ENCODE measurements at places on chromosomes 12 and 14. TPM values are rescaled to one million over a fixed set of nuclear protein-coding genes. Genes with fewer than 3 reads are reported as not detected.

GRCh38 chr14:83873669-83874068 lies 1656.3 kb upstream of the FLRT2 start:
- H3K27ac ChIP-seq = no peak overlapping the region
- no peaks in the 10 kb centered on the region for H3K4me1 ChIP-seq
- DNase-seq = no peak
- no peaks in the 10 kb centered on the region for H3K27me3 ChIP-seq
- H3K4me3 ChIP-seq = no peak overlapping the region
- H3K36me3 ChIP-seq = no peaks in the 10 kb centered on the region

CTSG gene
- total RNA-seq = 26.1 TPM

DNA sequence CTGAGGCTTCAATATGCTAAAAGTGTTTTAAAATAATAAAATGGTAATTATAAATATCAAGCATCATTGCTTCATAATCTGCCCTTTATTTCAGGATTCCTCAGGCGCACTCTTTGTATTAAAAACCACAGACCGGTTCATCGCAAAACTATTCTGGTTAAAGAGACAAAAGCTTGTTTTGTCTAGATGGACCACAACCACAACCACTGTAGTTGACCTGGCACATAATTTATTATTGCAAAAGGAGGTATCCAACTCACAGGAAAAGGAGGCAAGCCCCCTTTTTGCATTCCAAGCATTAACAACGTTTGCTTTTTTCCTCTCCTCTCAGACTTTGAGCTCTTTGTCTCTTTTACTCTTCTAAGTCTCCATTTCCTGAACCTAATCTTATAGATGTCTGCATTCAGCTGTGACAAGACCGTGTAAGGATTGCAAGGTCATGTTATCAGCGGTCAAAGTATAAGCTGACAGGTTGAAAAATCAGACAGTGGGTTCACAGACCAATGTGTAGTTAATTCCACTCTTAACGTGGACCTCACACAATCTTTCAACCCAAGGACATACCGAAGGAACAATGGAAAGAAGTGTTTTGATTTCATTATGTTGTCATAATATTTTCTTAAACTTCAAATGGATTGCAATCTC lies 1057.6 kb downstream of the GALC start:
- no peak overlapping the region for H3K4me3 ChIP-seq
- no peaks in the 10 kb centered on the region for H3K27me3 ChIP-seq
- H3K4me1 ChIP-seq = no peaks in the 10 kb centered on the region
- DNase-seq = no peak
- no peaks in the 10 kb centered on the region for H3K36me3 ChIP-seq
- H3K27ac ChIP-seq = no peak overlapping the region

SMIM41 gene
- total RNA-seq = 0.84 TPM

- no peaks in the 10 kb centered on the region for H3K4me1 ChIP-seq
- H3K27ac ChIP-seq = no peak overlapping the region
- H3K4me3 ChIP-seq = no peak overlapping the region
- no peak for DNase-seq
- H3K36me3 ChIP-seq = no peaks in the 10 kb centered on the region
Measured at GRCh38 chr14:93893661-93894261, 33.4 kb upstream of the FAM181A start.

All from aorta (tissue), 5 donors.